GDM1 (cell line): ENCODE measurements at places on chromosomes 1 and 21.

DNA sequence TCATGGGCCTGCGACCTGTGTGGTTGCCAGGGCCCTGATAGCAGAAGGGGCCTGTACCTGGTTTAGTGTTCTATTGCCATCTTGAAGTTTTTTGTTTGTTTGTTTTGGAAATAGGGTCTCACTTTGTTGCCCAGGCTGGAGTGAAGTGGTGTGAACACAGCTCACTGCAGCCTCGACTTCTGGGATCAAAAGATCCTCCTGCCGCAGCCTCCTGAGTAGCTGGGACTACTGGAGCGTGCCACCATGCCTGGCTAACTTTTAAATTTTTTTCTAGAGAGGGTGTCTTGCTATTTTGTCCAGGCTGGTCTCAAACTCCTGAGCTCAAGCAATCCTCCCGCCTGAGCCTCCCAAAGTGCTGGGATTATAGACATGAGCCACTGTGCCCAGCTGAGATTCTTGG, 72.9 kb downstream of the UBE2T start:
- DNase-seq: no peak

DNA sequence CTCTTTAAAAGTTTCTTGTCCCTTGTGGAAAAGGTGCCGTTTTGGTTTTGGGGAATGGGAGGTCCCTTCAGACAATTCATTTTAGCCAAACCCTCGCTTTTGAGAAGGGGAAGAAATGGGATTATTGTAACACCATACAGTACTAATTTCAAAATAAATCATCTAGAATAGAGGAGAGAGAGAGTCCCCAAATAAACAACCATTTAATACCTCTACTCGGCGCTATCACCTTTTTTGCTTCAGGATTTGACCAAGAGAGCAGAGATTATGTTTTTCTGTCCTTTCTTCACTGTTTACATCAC, 770 bp upstream of the RC3H1 start:
- DNase-seq: no peak

DNA sequence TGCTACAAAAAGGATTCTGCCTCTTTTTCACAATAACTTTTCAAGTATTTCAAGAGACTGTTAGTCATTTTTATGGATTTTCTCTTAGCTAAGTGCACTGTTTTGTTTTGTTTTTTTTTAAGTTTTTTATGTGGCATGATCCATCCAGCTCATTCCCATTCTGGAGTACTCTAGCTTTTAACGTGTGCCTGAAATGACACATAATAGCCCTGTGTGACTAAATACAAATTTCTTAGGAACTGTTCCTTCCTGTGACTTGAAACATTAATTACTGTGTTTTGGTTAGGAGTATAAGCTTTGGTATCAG, 143.9 kb downstream of the HS2ST1 start:
- no peak for DNase-seq

DNA sequence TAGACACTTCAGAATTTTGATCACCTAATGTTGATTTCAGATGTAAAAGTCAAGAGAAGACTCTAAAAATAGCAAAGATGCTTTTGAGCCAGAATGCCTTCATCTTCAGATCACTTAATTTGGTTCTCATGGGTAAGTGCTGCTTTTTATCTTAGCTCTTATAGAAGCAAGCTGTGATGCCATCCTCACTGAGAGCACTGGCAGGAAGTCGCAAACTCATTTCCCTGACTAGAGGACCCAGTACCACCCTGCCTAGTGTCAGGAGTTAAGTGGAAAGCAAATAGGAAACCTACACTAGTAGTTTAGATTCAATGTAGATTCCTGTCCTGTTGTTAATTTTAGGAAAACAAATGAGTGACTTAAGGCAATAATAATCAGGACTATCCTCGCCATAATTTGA, 12.1 kb downstream of the IFNAR2 start:
- DNase-seq: no peak

DNA sequence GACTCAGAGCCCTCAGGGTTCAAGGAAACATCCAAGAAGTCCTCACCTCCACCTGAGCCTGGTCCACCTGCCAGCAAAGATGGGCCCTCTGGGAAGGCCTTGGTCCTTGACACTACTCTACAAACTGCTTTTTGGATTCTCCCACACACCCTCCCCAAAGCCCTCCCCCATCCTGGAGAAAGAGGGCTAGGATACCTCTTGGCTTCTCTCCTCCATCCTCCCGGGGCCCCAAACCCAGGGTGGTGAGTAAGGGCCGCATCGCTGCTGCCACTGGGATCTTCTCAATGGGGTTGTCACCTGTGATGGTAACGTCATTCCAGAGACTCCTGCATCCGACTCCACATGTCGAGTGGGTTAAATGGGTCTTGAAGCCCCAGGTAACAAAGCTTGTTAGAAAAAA, 26.6 kb downstream of the MATN1 start:
- DNase-seq: no peak

DNA sequence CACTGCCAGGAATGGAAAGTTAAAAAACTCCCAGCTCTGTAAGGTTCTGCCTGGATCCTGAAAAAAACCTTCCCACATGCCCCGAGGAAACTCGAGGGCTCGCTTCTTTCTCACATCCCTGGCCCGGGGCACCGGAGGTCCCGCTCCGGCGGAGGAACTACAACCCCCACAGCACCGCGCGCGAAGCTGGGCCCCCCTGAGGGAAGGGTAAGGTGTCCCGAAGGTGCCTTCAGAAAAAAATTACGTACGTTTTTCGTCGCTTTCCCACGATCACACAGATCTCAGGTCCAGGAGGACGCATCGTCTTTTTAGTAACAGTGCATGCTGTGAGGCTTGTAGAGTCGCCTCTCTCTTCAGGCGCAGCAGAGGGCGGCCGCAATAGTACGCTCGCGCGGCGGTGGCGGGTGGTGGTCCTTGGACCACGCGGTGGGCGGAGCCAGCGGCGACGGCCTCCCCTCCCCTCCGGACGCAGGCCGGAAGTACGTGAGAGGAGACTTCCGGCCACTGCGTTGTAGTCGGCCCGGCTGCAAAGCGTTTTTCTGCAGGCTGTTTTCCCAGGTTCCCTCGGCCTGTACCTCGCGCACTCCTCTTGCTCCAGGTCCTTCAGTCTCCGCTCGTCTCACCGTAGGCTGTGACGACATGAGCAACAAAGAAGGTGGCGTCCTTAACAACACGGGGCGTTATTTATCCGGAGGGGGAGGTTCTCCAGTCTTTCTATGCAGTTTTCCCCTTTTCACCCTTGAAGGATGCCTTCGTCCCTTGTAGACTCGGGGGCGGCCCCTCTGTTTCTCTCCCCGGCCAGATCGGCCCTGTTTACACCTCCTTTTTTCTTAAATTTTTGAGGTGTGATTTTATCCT, at the start of gene TSNAX:
TSNAX (plus strand) TSS at position 498 of the 858 bp plus-strand sequence; CDS start at position 640, 142 bp downstream.
- peak; percentile 91 for DNase-seq

DNA sequence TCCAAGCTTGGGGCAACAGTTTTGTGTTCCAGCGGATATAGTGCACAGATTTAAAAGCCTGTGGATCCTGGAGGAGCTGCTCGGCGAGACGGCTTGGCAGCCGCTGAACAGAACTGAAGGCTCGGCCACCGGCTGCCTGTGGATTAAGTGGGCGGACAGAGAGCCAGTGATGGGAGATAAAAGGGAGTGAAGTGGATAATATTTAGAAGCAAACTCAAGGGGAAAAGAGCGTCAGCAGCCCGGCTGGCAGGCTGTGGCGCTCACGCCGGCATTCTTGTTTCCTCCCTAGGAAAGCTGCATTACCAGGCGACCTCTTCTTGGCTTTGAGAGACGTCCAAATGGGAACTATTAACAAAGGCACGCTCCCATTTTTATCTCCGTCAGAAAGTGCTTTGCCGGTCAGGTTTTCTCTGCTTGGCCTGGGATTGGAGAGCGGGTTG, 10.4 kb downstream of the TRABD2B start:
- DNase-seq: no peak

GRCh38 chr1:89459081-89459480, 65.5 kb upstream of the LRRC8B start:
- DNase-seq: no peak

DNA sequence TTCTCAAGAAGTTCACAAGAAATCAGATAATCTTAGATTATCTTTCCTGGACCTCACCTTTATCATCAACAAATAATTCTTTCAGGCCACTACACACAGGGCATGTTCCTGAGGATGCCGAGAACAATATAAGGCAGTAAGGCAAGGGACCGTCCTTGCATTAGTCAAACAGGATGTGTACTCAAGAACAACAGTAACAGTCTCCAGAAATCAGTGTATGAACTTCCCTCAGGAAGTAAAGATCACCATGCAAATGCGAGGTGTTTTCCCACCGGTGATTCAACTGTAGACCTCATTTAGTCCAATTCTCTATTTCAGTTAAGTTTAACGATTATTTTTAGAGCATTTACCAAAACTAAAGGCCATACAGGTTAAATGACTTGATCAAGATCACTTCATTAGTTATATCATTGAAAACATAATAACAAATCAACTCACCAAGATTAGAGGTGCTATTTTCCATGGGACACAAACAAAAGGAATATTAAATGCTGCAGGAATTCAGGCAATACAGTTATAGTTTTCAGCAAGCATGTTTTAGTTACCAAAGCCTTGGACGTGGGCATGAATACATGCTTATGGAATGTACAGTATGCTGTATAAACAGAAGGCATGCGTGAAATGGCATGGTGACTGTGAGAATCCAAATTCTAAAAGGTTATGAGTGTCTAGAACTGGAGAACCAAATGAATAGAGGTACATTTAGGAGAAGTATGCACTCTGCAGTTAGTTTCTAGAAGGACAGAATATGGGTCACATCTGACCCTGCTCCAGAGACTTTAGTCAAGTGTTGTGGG, 145.2 kb downstream of the TNR start:
- no peak for DNase-seq

DNA sequence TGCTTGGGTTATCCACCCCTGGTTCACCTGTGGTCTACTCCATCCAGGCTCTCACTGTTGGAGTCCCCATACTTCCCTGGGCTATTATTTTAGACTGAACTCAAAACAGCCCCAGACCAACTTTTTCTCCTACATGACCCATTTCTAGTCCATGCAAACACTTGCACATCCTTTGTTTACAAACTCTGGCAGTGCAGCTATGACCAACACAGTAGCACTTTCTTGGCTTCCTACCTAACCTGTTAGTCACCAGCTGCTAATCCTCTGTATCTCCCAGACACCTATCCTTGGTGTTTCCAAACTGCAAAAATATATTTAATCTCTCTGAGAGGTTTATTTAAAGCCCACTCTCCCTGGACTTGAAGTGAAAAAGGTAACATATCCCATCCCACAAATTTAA, 90.8 kb downstream of the DDAH1 start:
- DNase-seq: no peak

DNA sequence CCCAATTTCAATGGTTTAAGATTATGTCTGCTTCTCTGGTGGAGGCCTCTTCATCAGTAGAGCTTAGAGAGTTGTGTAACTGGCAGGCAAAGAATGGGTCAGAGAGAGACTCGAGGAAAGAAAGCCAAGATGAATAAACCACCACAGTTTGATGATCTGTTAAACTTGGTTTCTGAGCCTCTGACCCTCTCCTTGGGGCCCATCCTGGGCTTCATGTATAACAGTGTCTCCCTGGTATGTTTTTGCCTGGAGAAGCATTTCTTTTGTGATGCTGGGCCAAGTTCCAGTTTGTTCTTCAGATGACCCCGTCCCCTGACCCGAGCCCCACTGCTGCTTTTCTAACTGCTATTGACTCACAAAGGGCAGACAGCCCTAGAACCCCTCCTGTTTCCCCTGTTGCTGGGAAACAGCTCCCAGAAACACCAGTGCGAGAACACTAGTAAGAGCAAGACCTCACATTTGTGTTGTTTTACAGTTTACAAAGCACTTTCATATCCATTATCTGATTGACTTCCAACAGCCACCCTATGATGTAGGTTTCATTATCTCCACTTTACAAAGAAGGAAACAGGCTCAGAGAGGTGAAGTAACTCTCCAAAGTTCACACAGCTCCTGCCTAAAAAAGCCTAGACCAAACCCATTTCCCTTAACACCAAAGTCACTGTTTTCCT, 9.0 kb downstream of the CD2 start:
- DNase-seq: no peak

- no peak for DNase-seq
Observed at GRCh38 chr1:206828765-206829164, 36.7 kb upstream of the IL20 start.

DNA sequence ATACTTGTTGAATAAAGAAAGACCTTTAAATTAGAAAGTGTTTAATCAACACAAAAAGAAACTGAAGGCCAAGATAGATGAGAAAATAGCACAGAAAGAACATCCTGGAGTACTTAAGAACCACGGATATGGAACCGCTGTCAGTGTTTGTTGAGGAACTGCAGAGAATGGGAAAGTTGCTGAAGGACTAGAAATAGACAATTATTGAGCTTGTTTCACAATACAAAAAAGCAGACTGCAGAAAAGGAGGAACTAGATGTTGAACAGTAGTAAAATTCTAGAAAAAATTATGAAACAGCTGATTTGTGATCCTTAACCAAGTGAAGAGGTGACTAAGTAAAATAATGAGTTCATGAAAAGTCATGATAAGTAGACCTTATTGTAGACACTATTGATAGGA, 29.7 kb downstream of the MYSM1 start:
- DNase-seq: no peak

DNA sequence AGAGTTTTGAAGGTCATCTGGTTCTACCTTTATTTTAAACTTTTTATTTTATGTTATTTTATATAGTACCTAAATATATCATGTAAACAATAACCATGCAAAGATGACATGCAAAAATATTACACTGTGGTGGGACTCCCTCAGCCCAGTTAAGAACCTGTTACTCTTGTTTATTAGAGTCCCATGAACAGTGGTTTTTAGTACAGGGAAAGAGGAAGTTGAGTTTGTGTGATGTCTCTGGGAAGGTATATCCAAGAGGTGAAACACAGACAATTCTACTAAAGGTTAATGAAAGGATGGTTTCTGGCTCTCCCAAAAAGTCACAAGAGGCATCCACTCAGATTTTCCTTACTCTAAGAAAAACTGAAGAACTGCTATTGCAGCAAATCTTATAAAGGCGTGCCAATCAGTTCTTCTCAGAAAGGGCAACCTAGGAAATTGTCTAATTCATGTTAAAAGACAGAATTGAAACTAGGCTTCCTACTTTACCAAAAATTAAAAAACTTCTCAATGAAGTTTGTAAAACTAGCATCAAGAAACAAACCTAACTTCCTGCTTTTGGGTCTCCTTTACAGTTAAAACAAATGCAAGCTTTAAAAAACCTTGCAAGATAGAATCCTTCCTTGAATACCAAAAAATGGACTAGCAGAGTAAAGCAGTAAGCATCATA, 19.9 kb downstream of the GFI1 start:
- DNase-seq: no peak

- DNase-seq: no peak
Observed at GRCh38 chr1:100517515-100517914, 20.4 kb upstream of the GPR88 start.

DNA sequence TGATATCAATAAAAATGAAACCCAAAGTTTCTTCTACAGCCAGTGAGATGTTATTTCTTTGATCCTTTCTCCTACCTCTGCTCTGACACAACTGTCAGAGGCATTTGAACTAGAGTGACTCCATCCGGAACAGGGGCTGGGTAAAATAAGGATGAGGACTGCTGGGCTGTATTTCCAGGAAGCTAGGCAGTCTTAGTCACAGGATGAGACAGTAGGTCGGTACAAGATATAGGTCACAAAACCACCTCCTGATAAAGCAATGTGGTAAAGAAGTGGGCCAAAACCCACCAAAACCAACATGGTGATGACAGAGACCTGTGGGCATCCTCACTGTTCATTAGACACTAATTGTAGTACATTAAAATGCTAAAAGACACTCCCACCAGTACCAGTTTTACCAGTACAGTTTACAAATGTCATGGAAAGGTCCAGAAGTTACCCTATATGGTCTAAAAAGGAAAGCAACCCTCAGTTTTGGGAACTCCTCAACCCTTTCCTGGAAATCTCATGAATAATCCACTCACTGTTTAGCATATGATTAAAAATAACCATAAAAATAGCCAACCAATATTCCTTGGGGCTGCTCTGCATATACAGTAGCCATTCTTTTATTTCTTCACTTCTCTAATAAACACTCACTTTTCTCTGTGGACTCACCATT, 96.7 kb downstream of the GABPA start:
- no peak for DNase-seq
